ENCODE measurements at places on chromosomes 12 and 14.

GRCh38 chr12:54053751-54054741 is at the start of gene HOXC4:
Gene HOXC4, plus strand, starts transcription at chr12:54053835. Its CDS starts 88 bp downstream, at chr12:54053923.
- no peak for DNase-seq

GRCh38 chr14:90675399-90675798 is 140.8 kb downstream of the TTC7B start:
- DNase-seq = no peak

GRCh38 chr14:29390081-29390832 is 537.4 kb downstream of the PRKD1 start:
- peak; percentile 88 for DNase-seq

DNA sequence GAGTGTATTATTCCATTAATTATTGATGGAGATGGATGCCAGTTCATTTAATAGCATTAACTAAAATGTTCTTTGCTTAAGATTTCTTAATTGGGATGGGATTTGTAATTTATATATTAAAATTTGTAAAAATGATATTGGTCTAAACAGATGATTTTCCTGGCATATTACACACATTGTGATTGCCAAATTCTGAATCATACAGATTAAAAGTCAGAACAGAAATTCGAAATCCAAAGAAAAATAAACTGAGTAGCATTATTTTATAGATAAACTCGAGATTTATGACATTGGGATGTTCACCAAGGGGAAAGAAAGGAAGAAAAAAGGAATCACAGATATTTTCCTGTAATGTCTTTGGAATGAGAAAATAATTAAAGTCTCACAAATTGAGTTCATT is 481.1 kb downstream of the CCER1 start:
- no peak for DNase-seq
